ENCODE measurements at places on chromosomes 5 and 9.

DNA sequence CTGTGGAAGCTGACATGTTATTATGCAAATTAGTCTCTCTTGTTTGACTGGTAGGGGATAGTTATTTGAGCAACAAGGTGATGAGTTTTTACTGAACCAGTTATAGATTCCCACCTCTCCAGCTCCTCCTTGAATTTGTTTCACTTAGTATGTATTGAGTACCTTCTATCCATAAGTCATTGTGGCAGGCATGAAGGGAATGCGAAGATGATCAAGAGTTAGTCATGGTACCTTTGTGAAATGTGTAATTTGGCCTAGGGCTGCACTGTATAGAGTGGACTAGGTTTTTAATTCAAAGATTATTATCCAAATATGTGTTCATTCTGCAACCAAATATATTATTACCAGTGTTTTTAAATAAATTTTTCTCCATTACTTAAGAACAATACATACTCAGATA lies 110.1 kb downstream of the HACD4 start:
- DNase-seq = no peak

DNA sequence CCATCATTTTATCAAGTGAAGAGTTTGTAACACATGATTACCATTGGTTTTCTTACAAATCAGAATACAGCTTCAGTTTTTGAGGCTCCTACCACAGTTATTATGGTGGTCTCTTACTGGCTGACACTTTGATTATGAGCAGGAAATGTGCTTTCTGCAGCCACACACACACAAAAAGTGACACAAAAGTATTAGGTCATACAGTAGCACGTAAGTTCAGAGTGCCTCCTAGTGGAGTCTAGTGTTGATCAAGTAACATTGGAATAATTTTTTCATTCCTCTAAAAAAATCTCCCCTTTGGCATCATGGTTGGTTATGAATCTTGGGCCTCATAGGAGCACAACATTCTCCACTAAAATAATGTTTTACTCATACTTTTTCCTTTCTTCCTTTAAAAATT lies 37.6 kb downstream of the PAM start:
- no peak for DNase-seq

DNA sequence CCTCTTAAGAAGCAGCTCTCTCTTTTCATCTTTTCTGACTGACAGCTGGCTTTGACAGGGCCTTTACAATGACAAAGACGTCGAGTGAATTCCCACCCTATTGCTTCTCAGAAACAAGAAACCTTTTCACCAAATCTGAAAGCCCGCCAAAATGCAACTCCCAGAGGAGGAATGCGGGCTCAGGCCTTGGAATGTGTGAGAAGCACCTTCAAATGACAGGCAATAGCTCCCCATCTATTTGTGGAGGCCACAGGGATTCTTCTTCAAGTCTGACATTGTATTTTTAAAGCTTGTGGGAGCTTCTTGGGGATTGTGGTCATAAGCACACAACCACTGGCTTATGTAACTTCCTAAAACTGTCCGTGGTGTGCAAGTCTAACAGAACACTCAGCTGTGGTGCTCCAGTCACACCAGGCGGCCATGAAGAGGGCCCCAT lies 72.7 kb downstream of the DPYSL3 start:
- no peak for DNase-seq

DNA sequence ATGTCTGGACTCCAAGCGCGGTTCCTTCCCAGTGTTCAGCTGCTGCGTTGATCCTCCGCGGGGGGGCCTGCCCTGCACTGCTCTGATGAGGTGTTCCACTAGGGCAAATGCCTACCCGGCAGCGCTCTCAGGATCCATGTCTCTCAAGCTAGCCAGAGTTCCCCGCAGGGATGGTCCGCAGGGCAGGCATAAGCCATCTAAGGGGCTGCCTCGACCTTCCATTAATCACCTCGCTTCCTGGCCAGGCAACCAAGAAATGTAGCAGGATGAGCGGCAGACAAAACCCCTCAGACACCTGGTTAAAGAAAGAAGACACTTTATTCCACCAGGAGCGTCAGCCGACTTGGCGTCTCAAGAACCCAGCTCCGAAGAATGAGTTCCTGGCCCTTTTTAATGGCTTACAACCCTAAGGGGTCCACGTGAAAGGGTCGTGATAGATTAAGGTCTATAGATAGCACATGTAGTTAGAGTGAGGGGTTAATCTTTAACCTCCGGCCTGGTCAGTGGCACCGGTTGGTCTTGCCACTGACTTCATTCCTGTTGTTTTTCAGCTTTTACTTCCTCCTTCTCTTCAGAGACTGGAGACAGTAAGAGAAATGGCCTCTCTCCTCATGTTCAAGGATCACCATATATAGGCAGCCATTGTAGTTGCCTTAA lies 47.2 kb upstream of the COX7C start:
- DNase-seq = no peak

DNA sequence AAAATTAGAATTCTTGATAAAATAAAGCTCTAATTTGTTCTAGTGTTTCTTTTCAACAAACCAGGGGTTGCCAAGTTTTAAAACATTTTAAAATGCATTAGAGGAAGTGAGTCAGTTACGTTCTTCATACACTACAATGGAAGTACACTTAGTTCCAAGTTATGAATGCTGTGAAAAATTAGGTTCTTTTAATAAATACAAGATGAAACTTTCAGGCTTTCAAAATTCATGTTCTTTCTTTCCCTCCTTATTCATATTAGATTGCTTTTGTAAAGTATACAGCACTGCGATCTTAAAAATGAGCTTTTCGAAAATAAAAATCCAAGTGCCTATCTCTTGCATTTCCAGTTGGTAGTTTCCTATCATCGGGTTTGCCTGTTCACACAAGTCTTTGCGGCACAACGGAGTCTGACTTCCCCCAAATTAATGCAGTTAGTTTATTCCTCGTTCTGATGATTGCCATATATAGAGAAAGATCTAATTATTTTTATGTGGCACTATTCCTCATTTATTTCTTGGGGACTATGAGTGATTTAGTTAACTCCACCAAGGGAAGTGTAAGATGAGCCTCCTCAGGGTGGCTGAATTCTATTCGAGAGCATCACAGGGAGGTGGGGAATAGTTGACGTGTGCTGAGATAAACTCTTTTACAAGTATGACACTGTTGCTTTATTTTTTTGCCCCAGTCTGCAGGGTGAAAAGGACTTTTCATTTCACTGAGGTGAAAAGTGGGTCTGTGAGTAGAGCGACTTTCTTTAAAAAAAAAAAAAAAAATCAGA lies 238.2 kb downstream of the CD180 start:
- DNase-seq = no peak

GRCh38 chr5:132310141-132310834 lies 16.1 kb downstream of the SLC22A4 start:
- DNase-seq = no peak

DNA sequence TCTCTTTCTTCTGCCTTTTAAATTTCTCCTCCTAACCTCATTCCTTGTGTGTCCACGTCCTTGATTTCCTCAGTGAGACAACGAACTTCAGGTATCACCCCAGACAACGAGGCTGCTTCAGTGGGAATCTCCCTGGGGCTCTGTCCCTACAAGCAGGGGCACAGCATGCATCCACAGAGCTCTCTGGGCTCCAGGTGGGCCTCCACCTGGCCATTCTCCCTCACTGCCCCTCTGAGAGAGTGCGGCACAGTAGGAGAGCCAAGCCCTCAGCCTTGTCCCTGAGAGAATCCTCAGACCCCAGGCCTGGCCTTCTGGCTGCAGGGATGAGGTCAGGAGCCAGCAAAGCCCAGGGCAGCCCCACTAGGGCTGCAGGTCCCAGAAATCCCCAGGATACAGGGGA lies 105.3 kb downstream of the LHFPL2 start:
- no peak for DNase-seq

DNA sequence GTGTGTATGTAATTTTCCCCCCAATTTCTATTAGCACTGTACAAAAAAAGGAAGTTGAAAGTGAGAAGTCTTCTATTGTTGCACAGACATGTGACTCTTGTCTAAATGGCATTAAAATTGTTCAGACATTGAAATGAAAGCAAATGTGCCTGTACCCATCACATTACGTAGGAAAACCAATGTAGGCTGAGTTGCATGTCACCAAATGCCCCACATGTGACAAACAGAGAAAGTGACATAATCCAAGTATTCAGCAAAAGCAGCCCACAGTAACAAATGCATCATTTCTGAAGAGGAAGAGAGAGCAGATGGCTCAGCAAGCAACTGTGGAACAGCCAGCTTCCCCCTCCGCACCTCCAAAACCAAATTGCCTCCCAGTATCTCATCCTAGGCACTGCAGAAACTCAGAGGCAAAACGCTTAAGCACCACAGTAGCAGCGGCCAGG lies 161.5 kb upstream of the NR4A3 start:
- DNase-seq = no peak

- DNase-seq = no peak
Observed at GRCh38 chr9:127140842-127141675, 18.6 kb upstream of the ANGPTL2 start.

Data from central memory CD4-positive, alpha-beta T cell (primary cell).